IMR-90 (cell line): ENCODE measurements at places on chromosomes 2 and 18.
A peak's percentile ranks its signal among the peaks of the same experiment; 100 is the strongest.

DNA sequence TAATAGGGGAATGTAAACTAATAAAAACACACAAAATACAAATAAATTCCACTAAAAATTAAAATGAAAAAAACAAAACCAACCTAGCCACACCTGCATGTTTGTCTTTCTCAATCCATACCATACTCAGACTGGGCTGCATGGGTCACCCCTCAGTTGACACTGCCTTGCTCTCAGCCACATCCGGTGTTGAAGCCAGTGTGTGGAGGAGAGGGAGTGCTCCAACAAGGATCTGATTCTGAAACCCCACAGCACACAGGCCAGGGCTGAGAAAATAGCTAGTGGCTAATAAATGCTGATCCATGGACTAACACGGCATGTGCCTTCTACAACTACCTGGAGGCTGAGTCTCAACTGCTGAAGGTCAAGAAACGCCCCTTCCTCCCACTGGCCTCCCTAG lies 13.7 kb downstream of the RND3 start:
- DNase-seq: peak; percentile 20

DNA sequence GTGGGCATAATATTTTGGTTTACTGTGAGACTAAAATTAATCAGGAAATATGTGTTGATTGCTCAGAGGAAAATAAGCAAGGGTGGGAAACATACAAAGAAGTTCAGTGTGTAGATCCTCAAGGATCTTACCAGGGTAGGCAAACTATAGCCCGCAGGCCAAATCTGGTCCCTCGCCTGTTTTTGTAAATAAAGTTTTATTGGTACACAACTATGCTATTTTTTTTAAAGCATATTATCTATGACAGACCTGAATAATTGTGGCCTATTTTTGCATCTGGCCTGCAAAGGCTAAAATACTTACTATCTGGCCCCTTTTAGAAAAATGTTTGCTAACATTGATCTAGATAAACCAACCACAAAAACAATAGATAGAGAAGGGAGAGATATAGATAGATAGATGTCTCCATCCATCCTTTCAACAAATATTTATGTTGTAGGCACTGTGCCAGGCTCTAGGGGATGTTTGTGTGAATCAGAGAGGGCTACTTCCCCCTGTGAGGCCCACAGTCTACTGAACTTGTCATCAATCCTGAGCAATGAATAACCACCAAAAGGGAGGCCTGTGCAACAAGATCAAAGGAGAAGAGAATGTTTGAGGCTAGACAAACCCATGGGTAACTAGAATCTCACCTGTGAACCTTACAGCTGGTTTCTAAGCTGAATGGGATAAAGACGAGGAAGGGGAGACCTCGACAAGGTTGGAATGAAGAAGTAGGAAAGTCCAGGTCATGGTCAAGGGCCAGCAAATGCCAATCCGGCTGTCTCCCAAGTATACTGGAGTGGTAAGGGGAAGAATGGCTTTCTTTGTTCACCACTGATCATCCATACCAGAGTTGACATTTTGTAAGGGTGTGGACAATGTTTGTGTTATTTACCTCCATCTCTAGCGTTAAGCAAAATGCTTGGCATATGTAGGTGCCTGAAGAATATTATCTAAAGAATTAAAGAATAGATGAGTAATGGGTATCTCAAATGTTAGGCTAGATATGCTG lies 23.6 kb downstream of the ALPK2 start:
- peak; percentile 87 for DNase-seq

GRCh38 chr2:119106301-119106897 lies 52.2 kb downstream of the C1QL2 start:
- peak; percentile 33 for DNase-seq

DNA sequence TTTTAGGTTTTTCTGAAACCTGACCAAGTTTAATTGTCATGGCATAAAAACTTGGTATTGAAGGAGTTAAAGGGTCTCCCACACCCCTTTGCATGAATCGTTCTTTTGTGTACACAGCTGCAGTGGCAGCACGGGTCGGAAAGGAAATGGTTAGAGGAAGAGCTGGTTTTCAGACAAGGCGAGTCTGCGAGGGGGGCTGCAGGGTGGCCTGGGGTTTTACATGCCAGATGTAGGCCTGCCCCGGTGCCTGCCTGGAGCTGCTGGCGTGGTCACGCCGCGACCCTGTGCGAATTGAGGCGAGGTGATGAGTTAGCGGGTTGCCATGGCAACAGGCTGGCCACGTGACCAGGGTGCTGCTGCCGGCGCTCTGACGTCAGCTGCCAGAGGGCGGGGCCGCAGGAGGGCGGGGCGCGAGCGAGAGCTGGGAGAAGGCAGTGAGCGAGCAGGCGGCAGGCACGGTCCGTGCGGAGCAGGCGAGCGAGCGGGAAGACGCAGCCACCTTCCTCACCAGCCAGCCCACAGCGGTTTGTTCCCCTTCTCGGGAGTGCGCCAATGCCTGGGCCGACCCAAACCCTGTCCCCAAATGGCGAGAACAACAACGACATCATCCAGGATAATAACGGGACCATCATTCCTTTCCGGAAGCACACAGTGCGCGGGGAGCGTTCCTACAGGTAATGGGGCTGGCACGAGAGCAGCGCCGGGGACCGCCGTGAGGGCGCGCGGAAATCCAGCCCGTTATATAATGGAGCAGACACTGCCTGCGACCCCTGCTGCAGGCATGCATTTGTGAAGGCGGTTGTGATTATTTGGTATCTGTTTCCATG lies at the start of gene MAPRE2:
MAPRE2 (plus strand) TSS at position 426 of the 827 bp plus-strand sequence; CDS start at position 553, 127 bp downstream.
- peak; percentile 96 for DNase-seq

DNA sequence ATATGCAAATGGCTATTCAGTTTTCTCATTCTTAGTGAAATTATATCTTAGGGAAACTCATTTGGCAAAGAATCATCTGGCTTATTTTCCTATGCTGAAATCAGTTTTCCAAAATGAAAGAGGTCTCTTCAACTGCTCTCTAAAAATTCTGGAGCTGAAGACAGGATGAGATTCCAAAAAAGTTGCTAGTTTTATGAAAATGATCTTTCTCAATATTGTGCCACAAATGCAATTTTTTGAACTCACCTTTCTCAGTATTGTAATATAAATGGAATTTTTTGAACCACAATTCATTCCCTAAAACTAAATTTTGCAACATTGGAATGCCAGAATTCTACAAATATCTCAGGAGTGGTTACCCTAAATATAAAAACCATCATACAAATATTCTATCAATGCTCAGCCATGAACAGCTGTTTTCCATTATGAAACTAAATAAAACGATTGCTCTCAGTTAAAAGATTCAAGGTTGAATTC lies 147.7 kb upstream of the PKDCC start:
- DNase-seq: peak; percentile 18

GRCh38 chr2:160916300-160916699 lies 243.9 kb upstream of the TANK start:
- peak; percentile 79 for DNase-seq

DNA sequence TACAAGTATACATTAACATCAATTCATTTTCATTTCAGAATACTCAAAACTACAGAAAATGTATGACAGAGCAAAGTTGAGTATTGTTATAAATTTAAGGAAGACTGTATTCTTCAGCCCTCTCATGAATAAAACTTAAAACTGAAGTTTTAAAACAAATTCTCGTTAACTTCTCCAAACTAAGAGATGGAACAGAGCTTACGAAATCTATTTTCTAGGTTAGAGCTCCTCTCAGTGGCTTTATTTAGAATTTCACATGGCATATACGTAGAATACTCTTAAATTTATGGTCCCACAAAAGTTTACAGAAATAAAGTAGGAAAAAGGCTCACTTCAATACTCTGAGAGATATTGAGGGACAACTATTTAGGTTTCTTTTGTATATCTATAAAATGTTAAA lies 612.1 kb downstream of the KCNJ3 start:
- no peak for DNase-seq
